ENCODE measurements at places on chromosomes 11 and 22.

- no peak for DNase-seq
Observed at GRCh38 chr11:86660088-86660487, 12.3 kb downstream of the ME3 start.

- no peak for DNase-seq
Observed at GRCh38 chr11:128595221-128595620, 7.9 kb upstream of the ETS1 start.

- no peak for DNase-seq
Observed at GRCh38 chr11:13868710-13869397, 93.7 kb upstream of the SPON1 start.

DNA sequence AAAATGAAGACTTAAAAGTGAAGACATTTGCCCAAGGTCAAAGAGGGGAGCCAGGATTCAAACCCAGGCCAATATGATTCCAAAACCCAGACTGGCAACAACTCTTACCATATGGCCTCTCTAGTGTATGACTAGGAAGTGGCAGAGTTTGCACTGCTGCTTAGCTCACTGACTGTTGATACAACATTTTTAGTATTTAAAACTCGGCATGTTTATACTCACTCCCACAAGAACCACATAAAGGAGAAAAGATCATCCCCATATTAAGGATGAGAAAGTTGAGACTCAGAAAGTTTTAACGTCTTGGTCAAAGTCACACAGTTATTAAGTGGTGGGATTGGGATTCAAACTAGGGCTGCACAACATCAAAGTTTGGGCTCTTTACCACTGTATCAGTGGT, 81.7 kb downstream of the CCDC34 start:
- DNase-seq, result no peak

GRCh38 chr11:101091781-101092180, 37.8 kb downstream of the PGR start:
- no peak for DNase-seq

DNA sequence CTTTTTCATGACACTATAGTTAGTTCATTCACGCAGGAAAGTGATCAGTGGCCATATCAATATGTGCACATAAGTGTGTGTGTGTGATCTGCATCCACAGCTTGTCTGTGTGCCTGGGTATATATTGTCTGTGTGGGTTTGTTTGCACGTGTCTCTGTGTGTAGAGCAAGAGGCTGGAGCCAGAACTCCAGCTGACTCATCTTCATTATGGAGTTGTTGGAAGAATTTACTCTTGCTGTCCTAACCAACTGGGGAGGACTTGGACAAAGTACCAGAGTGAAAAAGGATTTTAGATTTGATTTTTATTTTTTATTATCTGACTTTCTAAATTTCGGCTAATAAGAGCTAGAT, 63.9 kb downstream of the TP53I11 start:
- no peak for DNase-seq

DNA sequence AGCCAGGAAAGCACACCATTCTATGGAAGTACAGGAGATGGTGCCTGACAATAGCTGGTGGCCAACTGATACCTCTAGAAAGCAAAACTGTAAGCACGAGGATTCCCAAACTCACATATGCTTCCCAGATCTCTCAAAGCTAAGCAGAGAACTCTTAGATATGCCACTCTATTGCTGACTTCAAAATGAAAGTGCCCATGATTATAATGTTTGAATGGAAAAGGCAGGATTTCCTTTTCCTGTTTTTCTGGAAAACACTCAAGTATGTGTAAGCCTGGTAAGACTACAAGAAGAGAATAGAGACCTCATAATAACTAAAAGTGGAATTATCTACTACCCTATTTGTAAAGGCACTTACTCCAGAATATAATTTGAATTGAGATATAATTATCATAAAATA, 2.6 kb upstream of the CARD18 start:
- no peak for DNase-seq

DNA sequence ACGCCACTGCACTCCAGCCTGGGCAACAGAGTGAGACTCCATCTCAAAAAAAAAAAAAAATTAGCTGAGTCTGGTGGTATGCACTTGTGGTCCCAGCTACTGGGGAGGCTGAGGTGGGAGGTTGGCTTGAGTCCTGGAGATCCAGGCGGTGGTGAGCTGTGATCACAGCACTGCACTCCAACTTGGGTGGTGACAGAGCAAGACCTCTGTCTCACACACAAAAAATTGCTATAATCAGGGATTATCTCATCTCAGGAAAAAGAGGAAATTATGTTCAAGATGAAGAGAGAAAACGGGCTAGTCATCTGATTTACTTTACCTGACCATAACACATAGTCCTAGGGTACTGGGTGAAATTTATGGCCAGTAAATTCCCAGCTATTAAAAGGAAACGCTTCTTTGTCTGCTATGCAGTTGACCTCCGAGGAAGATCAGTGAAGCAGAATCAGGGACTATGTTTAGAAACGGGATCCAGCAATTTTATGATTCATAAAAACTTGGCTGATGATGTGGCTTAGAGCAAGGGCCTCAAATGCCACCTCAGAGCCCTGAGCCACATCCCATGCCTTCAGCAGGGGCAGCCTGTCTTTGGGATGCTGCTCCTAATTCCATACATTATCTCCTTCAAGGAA, 386.2 kb downstream of the NTM start:
- no peak for DNase-seq
